H4 (cell line): ENCODE measurements at places on chromosomes 12 and 14.

DNA sequence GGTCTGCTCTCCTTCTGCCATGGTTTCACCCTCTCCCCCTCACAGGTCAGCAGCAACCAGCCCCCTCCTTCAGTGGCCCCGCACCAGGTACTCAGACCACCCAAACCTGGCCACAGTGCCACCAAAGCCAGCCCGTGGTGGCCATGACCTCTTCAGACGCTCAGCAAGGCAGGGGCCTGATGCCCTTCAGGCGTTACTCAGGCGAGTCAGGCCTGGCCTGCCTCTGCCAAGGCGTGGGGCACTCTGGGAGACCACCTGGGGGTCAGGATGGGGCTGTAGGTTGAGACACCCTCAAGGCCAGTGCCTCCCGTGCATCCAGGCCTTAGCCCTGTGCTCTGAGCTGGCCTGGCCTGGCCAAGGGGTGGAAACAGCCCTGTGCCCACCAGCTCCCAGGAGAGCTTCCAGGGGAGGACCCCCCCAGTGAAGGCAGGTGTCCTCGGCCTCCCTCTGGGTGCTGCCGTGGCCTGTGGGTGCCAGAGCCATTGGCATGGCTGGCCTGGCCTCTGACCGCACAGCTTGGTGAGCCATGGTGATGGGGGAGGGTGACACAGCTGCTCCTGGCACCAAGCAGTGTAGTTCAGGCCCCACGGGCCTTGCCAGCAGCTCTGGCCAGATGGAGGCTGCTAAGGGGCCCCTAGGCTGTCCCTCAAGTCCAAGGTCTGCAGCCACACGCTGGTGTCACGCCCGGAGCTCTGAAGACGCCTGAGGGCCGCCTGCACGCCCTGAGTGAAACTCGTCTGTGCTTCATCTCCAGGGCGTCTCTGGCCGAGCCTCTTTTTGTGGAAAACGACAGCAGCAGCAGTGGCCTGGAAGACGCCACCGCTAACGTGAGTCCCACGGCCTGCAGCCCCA, 15.1 kb downstream of the XRCC3 start:
- no peak for DNase-seq

- DNase-seq: no peak
Measured at GRCh38 chr14:100788517-100788916, 37.4 kb upstream of the MEG3 start.

GRCh38 chr14:28886940-28887339, 120.4 kb downstream of the FOXG1 start:
- DNase-seq: no peak

DNA sequence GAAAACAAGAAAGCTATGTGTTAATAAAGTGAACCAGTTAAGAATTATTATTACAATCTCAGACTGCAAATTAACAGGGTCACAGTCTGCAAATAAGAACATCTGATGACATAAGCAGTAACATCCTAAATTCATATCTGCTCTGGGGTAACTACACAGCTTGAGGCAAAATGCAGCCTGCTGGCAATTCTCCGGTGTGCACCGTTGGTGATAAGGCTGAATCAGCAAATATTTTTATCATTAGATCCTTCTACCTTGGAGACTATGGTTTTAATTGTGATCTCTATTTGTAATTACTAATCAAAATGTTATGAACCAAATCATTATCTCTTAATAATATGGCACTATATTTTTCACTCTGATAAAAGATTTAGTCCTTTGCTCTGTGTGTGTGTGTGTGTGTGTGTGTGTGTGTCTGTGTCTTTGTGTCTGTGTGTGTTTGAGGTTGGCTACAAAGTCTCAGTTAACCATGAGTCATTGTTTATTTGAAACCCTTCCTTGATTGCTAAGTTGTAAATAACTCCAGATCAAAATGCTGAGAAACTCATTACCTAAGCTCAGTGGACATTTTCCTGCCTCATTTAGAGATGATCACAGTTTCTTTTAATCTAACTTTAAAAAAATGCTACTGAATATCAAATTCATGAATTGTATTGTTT, 442.6 kb downstream of the GXYLT1 start:
- DNase-seq: peak; percentile 65

- peak; percentile 61 for DNase-seq
Measured at GRCh38 chr12:46915082-46915481, 89.3 kb upstream of the SLC38A4 start.

DNA sequence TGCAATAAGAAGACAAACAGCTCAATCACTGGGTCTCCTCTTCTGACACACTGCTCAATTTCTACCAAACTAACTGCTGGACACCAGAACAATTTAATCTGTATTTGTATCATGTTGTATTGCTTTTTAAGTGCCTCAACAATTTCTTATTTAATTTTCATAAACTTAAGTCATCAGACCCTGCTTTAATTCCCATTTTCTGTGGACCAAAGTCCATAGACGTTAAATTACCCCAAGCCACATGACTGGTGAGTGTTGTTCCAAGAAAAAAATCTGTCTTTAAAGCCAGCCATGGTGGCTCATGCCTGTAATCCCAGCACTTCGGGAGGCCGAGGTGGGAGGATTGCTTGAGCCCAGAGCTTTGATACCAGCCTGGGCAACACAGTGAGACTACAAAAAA, 8.7 kb downstream of the HOMEZ start:
- no peak for DNase-seq

GRCh38 chr12:89760783-89761182, 52.1 kb upstream of the ATP2B1 start:
- no peak for DNase-seq

- DNase-seq: no peak
Measured at GRCh38 chr12:68506619-68507018, 104.1 kb upstream of the RAP1B start.

DNA sequence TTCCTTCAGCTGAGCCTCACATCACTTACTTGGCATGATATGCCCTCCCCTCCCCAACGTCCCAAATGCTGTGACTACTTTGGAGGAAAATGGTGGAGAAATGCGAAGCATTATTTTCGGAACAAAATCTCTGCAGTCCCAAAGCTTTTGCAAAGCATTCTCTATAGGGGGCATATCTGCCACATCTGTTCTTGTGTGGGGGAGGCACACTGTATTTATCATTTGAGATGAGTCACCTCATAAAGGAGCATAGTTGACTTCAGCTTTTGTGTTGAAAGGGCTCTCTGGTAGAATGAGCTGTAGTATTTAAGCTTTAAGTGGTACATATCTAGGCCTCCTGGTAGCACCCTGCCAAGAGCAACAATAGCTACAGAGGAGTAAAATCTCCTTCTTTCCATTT, 447.5 kb downstream of the ADAMTS20 start:
- peak; percentile 34 for DNase-seq
